ENCODE measurements at places on chromosomes 5 and 9.

- DNase-seq: no peak
These were observed 22.5 kb downstream of the POLR1E start for GRCh38 chr9:37508135-37508833.

DNA sequence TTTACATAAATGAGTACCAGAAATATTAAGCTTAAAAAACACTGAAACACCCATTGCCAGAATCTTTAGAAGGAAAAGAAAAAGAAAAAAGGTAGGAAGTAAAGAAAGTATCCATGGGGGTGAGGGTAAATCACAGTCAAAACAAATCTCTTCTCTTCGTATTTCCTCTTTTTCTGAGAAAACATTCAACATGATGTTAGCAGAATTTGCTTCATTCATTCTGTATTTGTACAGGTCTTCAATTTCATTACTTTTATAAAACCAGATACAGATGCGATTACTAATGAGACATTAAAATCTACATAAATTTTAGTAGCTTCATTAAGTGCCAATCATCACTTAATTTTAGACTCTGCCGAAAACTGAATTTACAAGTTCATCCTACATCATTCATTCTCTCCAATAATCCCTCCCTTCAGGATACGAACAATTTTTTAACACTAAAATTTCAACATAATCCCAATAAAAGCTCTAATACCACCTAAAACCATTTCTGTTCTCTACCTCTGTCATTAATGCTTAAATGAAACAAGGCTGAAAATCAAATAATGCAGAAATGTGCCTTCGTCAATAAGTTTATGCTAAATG is 7.0 kb downstream of the NR3C1 start:
- DNase-seq: no peak

- DNase-seq: no peak
These were observed 173.4 kb upstream of the CHD1 start for GRCh38 chr5:99102073-99102697.

DNA sequence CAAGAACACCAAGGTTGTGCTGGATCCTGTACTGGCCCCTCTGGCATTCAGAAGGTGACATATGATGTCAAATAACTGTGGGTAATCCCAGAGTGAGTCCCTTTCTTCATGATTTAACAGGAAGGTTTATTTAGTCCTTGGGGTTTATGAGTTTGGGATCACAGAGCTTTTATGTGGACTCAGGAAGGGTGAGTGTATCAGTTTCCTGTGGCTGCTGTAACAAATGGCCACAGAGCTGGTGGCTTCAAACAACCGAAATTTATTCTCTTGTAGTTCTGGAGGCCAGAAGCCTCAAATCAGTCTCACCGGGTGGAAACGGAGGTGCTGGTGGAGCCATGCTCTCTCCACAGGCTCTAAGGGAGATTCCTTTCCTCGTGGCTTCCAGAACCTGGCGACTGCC is 157.7 kb downstream of the MELK start:
- no peak for DNase-seq

GRCh38 chr9:126419475-126419874 is 92.8 kb downstream of the MVB12B start:
- DNase-seq: no peak

- DNase-seq: no peak
These were observed 3.2 kb upstream of the NR4A3 start for GRCh38 chr9:99818500-99818899.

GRCh38 chr5:103298607-103299188 is 40.1 kb downstream of the MACIR start:
- no peak for DNase-seq

DNA sequence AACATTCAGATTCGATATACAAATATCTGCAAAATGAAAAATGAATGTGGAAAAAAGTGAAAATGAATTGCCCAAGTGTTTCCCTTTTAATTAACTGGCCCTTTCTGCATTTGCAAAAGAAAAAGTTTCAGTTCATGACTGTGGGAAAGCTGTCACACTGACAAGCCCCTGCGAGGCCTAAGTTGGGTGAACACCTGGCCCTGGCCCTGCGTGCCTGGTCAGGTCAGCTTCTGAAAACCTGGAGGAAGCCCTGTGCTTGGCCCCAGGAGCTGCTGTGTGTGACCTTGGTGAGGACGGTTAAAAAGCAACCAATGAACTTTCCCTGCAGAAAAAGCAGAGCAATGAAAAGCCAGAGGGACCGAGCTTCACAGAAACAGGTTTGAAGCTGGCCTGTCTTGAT is 41.0 kb upstream of the SHC3 start:
- DNase-seq: no peak

DNA sequence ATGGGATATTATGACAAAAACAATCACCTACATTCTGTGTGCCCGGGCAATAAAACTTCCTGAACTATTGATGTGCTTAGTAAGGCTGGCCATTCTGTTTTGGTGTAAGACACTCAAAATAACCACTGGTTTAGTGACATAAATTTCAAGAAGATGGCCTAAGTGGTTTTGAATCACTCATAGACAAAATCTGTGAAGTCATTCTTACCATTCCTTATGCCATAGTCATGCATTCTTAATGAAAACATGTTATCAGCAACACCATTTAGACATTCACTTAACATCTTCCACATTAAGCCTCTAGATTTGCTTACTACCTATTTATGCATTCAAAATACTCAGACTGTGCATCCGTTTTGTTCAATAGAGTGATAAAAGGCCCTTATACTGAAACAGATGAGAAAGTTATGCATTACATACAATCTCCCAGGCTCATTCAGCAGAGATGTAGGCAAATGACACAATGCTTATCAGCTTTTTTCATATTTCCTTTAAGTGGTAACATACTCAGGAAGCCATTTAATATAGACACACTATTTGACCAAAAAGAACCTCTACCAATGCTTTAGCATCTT is 848.8 kb upstream of the DMAC1 start:
- no peak for DNase-seq

DNA sequence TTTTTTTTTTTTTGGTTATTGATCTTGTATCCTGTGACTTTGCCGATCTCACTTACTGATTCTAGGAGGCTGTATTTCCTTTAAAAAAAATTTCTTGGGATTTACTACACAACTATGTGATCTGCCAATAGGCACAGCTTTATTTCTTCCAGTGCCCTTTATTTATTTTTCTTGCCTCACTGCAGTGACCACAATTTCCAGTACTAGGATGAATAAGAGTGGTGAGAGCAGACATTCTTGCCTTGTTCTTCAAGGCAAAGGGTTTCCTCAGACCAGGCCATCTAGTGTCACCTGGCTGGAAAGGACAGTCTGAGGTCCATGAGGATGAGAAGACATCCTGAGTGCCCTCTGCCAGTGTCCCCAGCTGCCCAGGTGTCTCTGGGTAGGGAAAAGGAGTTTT is 265.4 kb downstream of the SPOCK1 start:
- no peak for DNase-seq

DNA sequence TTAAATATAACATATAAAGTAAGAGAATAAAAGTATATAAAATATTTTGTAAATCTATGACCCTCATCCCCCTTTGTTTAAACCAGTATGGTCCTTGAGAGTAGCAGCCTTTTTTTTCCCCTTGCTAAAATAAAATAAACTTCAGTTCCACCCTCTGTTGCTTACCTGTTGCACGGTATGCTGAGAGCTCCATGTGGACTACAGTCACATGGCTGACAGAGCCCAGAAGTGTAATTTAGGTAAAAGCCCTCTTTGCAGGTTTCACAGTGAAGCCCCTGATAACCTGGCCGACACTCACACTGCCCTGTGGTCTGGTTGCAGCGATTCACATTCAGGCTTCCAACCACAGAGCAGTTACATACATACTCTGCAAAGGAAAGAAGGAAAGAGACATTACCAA is 55.1 kb downstream of the MEGF9 start:
- DNase-seq: no peak

- DNase-seq: no peak
These were observed 243.7 kb downstream of the SEMA5A start for GRCh38 chr5:9302218-9302617.

DNA sequence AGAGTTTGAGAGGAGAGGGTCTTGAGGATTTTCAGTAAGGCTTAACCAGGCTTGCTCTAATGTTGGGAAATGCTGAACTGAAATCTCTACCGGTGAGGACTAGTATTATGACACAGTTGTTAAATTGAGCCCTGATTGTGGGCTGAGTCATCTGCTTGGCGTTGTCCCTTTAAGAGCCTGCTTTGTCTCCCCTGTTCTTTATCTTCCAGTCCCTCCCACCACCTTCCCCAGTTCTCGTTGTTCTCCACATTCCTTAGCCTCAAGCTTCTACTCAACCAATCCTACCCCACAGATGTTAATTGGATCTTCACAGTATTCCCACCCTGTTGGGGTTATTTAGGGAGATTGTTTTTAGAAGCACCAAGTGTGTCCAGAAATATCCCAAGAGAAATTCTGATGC is 57.6 kb downstream of the ANKRD55 start:
- no peak for DNase-seq

DNA sequence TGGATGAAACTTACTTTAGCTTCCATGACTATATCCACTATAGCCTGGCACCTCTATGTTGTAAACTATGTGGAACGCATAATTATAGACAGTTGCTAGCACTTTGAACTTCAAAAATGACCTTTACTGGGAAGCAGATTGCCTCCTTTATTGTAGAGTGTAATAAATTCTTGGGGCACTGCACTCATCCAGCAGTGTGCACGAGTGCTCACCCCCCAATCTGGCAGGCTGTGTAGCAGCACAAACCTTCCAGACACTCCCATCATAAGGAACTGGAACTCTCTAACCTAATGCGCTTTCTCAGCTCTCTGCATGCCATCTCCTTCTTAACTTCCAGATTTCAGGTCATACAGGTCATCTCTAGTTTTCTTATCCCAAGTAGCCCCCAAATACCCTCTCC is 1.5 kb upstream of the PDE6A start:
- no peak for DNase-seq

- peak; percentile 31 for DNase-seq
These were observed 129.3 kb upstream of the SLC44A1 start for GRCh38 chr9:105114964-105115728.

DNA sequence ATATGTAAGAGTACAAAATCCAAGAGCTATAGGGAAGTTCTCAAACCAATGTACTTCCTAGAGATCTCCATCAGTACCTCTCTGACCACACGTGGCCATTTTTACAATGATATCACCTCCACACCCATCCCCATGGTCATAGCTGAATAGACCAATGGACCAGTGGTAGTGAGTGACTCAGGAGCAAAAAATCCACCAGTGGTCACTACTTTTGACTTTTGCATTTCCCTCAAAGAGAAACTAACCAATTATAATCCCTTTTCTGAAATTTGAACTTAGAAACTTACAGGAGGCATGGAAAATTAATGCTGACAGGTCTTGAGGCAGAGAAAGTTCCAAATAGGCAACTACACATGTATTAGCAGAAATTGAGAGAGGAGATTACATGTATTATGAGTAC is 238.4 kb downstream of the TRPM3 start:
- DNase-seq: no peak

DNA sequence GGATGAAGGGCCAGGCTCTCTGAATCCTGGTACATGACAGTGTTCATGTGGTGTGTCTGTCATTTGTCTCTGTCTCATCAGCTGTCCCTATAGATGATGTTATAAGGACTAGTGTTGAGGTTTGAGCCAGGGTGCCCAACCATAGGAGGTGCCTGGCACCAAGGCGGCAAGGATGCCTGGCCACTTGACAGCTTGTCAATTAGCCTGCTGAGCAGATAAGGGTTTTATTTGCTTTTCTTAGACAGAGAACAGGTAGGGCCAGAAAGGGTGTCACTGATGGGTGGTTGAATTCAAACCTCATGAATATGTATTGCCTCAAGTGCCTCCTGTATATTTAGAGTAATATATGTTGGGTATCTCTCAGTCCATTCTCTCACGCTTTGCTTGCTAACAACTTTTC is 30.1 kb upstream of the AUH start:
- DNase-seq: no peak

DNA sequence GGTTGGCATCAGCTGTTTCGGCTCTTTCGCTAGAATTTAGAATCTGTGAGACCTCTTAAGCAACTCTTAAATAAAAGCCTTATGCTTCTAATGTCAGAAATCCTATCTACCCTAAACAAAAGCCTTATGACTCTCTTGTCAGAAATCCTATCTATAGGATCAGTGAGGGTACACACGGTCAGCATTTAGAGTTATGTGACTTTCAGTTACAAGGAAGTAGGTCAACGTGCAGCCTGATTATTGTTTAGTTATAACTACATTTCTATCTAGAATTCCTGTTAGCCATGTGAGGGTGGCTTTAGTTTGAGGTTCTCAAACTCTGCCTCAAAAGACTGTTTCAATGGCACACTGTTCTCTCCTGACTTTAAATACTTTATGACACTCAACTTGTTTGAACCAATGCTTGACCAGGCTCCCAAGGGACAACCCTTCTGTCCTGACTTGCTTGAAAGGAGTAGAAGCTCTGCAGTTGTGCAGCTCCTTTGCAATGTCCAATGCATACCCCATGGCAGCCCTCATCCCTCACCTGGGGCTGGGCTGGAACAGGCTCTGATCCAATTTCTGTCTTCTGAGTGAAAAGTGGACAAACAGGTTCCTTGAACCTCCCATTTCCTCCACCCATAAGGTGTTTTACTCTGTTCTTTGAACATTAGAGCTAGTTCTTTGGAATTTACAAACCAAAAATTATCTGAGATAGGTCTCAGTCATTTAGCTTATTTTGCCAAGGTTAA is 251.6 kb upstream of the PIK3R1 start:
- DNase-seq: no peak

DNA sequence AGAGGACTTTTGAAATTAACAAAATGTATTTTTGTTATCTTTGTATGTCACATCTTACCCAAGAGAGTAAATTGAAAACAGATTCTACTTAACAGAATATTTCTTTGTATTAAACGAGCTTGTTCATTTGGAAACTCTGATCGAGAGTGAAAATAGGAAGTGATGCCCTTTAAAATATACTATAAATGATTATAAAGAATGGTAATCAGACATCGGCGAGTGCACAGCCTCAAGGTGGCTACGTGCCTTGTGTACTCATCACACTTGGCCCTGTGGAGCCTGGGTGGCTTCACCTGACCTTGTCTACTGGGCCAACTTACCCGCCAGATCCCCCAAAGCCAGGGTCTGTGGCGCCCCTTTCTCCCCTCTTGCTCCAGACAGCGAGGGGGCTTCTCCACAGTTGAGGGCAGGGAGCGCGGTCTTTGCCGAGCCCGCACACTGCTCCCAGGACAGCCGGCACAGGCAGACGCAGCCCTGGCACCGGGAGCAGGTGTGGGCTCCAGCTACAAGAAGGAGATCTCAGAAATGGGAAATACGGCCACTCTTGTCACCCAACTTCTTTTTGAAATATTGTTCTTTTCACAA is 243.2 kb downstream of the CEMIP2 start:
- DNase-seq: no peak

GRCh38 chr5:135604056-135604455 is 25.3 kb upstream of the CXCL14 start:
- no peak for DNase-seq
